NCI-H2029 treated with DMSO at 0.1 percent for 48 hours (cell line): ENCODE measurements at places on chromosomes 12 and 14.

GRCh38 chr14:73771848-73772638 lies 57.9 kb upstream of the PNMA1 start:
- no peak for DNase-seq

DNA sequence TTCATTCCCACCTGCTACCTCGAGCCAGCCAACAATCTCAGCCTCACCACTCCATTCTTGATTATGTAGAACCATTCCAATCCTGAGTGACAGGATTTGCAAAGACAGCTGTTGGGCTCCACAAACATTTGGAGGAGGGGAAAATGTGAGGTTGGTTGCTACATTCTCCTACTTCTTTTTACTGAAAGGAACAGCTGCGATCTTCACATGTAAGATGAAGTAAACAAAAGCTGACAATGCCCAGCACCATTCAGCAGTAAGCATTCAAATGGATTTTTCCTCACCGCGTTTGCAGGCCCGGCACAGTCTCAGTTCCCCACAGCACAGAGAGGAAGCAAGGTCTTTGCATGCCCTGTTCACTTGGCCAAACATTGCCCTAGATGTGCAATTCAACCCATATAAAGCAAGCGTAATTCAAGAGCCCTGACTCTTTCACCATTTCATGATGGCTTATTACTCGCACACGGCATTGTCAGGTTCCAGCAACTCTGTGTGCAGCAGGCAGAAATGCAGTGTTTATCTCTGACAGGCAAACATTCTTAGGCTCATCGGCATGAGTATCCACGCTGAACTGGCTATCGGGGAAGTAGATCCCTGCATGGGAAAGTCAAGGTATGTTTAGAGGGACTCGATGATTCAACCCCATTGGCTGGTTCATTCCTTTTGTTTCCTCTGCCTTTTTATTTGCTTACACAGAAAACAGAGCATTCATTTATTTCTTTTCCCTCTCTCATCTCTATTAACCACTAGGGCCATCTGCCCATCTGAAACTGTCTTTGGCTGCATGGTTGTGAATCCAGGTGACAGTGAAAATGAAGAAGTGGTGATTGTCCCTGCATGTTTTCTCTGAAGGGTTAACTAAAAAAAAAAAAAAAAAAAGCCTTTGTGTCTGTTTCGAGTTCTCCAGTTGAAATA lies 236.1 kb upstream of the PLEKHG7 start:
- peak; percentile 76 for DNase-seq

DNA sequence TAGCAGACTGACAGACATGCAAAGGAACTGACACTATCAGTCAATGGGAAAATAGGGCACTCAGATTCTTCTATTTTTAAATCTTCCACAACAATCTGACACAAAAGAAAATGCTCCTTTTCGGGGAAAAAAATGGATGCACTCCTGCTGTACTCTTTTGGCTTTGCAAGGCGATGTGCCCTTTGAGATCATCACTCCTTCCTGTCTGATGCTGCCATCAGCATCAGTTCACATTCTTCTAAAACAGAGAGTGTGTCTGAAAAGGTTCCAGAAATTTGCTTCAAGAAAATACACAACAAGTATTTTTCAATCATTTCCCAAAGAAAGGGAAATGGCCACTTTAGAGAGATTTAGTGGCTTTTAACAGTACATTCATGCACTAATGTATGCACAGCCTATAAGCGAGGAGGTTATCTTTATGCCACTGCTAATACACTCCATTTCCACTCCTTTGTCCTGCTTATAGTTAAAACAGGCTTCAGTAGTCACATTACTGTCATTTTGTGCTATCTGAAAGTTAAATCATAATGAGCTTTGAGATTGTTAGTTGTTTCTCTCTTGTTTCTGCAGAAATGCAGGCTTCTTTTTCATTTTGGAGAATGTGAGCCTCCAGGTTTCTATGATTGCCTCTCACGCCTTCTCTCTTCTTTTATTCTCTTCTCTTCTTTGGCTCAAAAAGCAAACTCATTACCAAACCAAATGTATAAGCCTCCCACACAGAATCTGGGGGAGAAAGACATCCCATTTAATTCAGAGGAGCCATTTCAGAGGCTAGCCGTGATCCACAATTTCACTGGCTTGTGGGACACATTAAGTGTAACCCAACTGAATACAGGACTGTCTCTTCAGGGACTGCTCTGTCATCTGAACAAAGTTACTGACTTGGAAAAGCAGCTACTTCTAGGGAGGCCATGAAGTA lies 110.9 kb upstream of the CCDC196 start:
- DNase-seq, result no peak

GRCh38 chr12:71187379-71187778 lies 29.6 kb upstream of the TSPAN8 start:
- no peak for DNase-seq

- DNase-seq, result no peak
Observed at GRCh38 chr14:57637901-57638300, 144.2 kb upstream of the CCDC198 start.

- no peak for DNase-seq
Observed at GRCh38 chr12:121781998-121782979, 11.2 kb downstream of the RHOF start.

DNA sequence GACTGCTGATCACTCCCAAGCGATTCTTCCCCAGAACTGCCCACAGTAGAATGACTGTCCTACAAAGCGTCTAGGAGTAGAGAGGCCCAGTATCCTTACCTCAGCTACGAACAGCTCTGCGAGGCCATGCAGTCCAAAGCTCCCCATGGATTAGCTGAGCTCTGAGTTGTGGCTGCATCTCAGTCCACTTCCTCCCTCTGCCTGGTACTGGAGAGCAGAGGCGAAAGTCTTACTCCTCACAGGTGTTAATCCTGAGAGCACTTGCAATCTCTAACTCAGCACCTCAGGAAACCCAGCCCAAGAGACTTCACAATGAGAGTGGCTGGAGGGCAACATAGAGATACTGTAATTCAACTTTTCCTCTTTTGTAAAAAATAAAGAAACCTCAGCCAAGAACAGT lies 493.1 kb downstream of the BCAT1 start:
- DNase-seq, result no peak

GRCh38 chr12:25051171-25051570 lies 102.3 kb upstream of the BCAT1 start:
- no peak for DNase-seq

DNA sequence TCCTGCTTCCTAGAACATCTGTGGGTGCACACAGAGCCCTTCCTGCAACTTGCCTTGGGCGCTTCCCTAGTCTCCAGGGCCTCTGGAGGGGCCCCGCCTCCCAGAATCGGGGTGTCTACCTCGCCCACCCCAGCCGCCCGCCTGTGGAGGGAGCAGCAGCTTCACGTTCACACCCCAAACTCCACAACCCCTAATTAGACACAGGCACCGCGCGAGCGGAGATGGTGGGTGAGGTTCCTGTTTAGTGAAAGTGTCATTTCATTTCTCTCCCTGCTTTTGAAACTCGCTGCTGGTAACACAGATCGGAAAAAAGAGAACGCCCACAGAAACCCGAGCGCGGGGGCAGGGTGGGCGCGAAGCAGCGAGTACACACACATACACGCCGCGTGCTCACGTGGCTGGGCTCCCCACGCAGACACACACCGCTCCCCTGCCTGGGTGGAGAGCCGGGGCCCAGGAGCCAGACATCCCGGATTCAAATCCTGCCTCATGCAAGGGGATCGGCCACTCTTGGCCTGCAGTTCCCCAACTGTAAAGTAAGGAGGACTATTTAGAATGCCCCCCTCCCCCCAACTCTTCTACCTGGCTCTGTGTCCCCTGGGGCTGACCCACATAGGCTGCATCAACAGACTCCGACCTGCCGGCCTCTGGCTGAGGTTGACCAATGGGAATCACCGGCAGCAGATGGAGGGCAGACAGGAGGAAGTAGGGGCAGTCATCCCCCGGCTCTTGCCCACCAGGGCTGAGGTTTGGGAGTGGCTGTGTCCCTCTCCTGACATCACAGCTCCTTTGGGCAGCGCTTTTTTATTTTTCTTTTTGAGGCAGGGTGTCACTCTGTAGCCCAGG lies 79.2 kb upstream of the NCOR2 start:
- DNase-seq, result no peak

DNA sequence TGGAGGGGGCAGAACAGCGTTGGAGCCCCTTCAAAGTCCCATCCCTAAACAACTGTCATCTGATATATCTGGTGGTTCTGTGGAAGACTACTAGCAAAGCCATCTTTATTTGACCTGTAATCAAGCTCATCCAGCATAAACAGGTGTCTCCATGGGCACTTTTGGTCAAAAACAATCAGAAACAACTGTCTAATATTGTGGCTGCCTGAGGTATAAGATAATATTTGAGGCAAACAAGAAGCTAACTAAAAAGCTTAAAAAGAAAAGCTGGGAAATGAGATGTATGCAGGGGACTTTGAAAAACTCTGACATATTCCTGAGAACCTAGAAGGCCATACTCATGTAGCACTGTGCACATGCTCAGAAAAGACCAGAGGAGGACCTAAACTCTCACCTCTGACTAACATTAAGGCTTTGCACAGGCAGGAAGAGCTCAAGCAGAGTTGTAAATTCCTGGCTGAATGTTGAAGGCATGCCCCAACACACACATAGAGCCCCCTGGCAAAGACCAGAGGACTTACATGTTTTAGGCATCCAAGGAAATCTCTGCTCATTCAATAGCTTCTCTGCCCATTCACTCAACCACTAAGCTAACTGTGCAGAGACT lies 27.2 kb upstream of the AP4S1 start:
- DNase-seq, result no peak

GRCh38 chr14:49977126-49977841 lies 84.4 kb downstream of the ARF6 start:
- DNase-seq, result no peak

- DNase-seq, result no peak
Observed at GRCh38 chr12:111297703-111298426, 71.0 kb downstream of the PHETA1 start.

- no peak for DNase-seq
Observed at GRCh38 chr14:89588840-89589296, 171.8 kb upstream of the FOXN3 start.

- DNase-seq, result no peak
Observed at GRCh38 chr12:123095078-123095881, 55.6 kb downstream of the PITPNM2 start.

GRCh38 chr12:10027311-10027710 lies 3.2 kb upstream of the CLEC9A start:
- DNase-seq, result no peak

- no peak for DNase-seq
Observed at GRCh38 chr12:109182041-109182839, 65.9 kb downstream of the ACACB start.
